BJ (cell line): ENCODE measurements at places on chromosomes 2 and 18.

GRCh38 chr2:111938392-111938791 is 40.0 kb downstream of the MERTK start:
- DNase-seq = no peak

DNA sequence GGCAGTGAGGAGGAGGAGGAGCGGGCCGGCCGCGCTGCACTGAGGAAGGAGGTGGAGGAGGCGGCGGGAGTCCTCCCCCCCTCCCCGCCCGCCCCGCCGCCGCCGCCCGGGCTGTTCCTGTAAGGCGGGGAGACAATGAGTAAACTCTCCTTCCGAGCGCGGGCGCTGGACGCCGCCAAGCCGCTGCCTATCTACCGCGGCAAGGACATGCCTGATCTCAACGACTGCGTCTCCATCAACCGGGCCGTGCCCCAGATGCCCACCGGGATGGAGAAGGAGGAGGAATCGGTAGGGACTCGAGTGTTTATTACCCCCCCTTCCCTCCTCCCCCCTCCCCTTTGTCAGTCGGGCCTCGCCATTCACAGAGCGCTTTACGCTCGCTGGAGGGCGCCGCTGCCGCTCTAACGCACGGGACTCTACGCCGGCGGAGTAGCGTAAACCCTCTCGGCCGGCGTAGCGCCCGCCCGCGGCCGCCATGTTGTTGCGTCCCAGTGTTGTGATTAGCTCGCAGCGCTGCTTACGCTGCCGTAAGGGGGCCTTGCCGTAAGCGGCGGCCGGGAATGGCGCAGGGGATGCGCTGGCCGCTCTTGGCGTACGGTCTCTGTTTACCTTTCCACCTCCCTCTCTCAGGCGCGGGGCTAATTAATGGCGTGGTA is 460 bp downstream of the EPC2 start:
- peak; percentile 41 for DNase-seq

- DNase-seq = no peak
These were observed 14.8 kb downstream of the AFTPH start for GRCh38 chr2:64538764-64539433.

- DNase-seq = no peak
These were observed 15.0 kb upstream of the OTX1 start for GRCh38 chr2:63035660-63036059.

GRCh38 chr18:74499633-74500032 is 3.5 kb downstream of the CNDP2 start:
- DNase-seq = no peak

- DNase-seq = no peak
These were observed 17.9 kb downstream of the VAPA start for GRCh38 chr18:9931678-9932077.

DNA sequence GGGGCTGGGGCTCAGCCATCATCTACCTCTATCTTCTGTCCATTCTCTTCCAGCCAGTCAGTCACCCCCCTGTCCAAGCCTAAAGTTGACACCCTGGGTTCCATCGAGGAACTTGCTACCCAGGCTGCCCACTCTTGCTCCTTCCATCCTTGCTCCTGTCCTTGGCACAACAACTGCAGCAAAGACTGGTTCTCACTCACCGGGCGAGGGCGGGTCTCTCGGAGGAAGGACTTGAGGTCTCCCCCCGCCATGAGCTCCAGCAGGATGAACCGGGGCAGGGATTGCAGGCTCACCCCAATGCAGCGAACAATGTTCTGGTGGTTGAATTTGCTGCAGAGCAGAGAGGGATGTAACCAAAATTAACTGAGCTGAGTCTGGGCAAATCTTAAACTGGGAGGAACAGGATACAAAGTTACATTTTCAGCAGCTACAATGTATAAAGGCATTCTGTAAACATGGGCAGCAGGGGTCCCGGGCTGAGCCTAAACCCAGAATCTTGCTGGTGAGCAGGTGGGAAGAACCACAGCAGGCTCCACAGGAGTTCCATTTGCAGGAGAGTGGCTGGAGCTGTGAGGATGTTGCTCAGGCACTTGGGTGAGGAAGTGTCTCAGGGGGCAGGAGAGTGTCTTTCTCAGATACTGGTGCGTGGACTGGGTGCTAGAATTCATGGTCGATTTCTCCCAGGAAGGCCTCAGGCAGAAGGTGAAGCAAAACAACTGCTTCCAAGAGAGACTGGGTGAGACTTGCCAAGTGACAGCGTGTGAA is 105.5 kb downstream of the CLIP4 start:
- DNase-seq = no peak

DNA sequence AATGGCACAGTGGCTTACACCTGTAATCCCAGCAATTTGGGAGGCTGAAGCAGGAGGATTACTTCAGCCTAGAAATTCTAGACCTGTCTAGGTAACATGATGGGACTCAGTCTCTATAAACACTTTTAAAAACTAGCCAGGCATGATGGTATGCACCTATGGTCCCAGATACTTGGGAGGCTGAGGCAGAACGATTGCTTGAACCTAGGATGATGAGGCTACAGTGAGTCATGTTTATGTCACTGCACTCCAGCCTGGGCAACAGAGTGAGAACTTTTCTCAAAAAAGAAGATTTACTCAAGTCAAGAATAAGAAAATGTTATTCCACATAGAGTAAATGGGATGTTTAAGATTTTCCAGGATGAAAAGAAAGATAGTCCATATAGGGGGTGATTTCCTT is 158.6 kb downstream of the HNMT start:
- DNase-seq = no peak

DNA sequence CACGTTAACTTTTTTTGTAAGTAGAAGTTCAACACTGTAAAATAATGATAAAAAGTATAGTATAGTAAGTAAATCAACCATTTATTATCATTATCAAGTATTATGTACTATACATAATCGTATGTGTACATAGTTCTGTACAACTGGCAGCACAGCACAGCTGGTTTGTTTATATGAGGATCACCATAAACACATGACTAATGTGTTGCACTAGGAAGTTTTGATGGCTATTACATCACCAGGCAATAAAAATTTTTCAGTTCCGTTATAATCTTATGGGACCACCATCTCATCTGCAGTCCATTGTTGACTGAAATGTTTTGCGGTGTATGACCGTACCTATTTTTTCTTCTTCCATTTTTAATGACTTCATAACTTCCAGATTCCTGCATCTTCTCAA is 39.2 kb upstream of the ZNF385B start:
- DNase-seq = no peak
